ENCODE measurements at places on chromosomes 16 and 17.

- DNase-seq, result no peak
Observed at GRCh38 chr16:66107661-66108060, 258.8 kb upstream of the CDH5 start.

GRCh38 chr17:33463887-33464286 is 170.8 kb upstream of the ASIC2 start:
- no peak for DNase-seq

GRCh38 chr17:82016061-82016874 is 6.4 kb downstream of the CENPX start:
- DNase-seq, result no peak

DNA sequence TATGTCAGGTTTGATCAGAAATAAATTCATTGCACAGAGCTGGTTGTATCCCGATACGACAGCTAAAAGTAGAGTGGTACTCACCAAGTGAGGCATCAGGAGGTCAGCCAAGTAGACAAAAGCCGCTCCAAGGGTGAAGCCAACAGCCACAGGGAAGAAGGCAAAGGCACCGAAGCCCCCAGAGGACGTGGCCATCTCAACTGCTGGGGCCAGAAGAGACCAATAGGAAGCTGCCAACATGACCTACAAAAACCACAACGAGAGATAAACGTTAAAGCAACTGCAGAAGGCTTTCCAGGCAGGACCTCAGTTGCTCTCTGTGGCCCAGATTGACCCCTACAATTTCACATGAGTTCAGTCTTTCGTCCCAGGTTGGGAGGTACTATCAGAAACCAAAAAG is 61.0 kb downstream of the SLC39A11 start:
- no peak for DNase-seq

- no peak for DNase-seq
Observed at GRCh38 chr16:4640572-4641305, 16.1 kb downstream of the MGRN1 start.

DNA sequence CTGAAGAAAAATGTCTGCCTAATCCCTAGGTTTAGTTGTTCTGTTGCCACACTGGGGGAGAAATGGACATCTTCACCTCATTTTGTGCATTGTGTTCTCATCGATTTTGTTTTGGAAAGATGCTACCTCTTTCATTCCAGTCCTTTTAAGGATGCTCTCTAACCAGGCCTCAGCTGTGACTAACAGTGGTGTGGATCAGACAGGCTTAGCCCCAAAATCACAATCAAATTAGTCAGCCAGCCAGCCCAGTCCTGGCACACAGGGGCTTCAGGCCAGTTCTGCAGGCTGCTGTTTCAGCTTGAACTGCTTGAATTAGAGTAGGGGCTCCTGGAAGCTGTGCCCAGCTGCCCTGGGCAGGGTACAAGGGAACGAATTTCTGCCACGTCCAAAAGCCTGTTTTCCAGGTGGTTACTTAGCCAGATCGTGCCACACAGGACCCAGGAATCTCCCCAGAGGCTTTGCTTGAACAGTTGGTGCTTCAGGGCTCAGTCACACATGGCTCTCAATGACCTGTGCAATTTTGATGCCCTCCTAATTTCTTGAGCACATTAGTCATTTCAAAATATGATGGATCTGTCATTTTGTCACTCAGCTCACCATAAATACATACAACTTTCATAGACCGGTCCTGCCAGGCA is 60.7 kb downstream of the CLEC16A start:
- no peak for DNase-seq

- DNase-seq, result no peak
Observed at GRCh38 chr17:31587462-31587861, 196.0 kb downstream of the RAB11FIP4 start.

DNA sequence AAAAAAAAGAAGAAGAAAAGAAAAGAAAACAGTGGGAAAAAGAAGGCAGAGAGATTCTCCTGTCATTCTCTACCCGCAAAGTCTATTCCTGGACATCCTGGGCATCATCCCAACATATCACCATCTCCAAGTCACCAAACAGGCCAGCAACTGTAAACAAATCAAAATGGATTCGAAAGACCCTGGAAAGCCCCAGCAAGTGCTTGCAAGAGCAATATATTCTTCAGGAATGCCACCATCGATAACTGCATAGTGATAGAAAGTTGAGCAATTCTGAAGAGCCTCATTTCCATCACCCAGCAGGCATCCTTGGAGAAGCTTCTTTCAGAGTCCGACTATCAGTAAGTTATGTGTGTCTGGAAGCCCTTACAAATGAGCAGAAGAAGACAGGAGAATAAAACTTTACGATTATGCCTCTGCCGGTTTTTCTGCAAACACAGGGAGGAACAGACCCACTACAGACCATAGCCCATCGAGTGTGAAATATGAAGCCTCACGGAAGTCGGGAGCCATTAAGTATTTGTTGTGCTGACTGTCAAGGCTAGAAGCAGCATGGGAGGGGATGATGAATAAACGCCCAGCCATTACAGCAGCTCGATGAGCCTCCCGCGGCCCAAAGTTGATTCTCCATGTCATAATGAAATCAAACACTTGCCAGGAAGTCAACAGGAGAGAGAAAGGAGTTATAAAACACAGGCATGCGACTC is 64.5 kb upstream of the SEC14L1 start:
- no peak for DNase-seq

GRCh38 chr17:79632432-79632735 is 21.5 kb upstream of the RBFOX3 start:
- no peak for DNase-seq

DNA sequence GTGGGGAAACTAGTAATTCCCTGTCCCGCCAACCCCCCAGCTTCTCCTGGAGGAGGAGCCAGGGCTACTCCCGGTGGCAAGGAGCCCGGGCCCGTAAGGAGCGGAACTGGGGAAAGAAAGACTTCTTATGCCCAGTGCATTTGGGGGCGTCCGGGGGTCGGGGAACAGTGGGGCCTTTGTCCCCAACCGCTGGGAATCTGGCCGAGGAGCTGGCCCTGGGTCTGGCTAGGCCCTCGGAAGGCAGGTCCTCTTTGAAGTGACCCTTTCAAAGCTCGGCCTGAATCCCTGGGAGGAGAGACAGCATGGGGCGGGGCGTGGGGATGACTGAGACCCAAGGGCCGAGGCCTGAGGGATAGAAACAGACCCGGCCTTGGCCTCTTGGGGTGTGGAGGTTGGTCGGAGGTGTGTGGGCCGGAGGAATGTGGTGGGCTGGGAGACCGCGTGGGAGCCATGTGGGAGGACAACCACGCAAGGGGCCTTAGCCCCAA is 6.0 kb downstream of the ARHGAP23 start:
- DNase-seq, result no peak

DNA sequence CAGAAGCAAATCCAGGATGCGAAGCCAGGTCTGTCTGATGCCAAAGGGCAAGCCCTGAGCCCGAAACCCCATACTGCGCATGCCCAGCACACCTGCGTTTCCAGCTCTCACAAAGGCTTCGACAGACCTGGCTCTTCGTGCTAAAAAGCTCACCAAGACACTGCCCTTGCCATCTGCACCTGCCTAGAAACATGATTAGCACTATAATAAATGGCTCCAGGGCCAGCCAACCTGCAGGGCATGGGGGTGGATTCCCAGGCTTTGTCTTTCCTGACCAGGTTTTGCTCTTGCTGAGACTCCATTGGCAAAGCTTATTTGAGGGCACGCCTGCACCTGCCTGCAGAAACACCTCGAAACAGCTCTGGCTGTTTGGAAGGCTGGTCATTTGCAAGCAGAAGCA is 14.4 kb upstream of the PLD6 start:
- DNase-seq, result no peak

GRCh38 chr16:75402821-75403475 is 30.4 kb downstream of the CFDP1 start:
- DNase-seq, result no peak

GRCh38 chr17:79765708-79766107 is 12.2 kb upstream of the CBX2 start:
- no peak for DNase-seq

GRCh38 chr17:8253801-8254200 is 4.7 kb downstream of the PFAS start:
- DNase-seq, result no peak

GRCh38 chr17:45164734-45165269 is 3.1 kb downstream of the HEXIM2 start:
- no peak for DNase-seq

Data from Panc1 (cell line).